Stimulated activated CD8-positive, alpha-beta memory T cell treated with anti-CD3 and anti-CD28 coated beads, Interleukin-2, amount 100 ng/mL, for 1 hour (primary cell): ENCODE measurements at places on chromosomes 4 and X.

GRCh38 chr4:2318476-2318875 lies 56.6 kb upstream of the MXD4 start:
- DNase-seq = no peak

- DNase-seq = no peak
These were observed 21.4 kb upstream of the CLGN start for GRCh38 chr4:140448830-140449229.

DNA sequence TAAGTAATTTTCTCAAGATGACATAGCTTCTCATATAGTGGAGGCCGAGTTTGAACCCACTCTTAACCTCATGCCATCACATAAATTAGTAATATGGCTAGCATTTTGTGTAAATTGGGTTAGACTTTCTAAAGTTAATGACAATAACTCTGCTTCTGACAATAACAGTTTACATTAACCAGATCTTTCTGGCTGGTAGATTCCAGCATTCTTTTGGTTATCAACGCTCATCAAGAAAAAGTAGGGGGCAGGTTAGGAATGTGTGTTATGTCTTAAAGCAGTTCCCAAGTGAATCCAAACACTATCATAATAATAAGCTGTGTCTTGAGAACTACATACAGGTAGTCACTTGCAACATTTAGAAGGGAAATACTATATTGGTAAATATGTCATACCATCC lies 162.5 kb downstream of the PRDM5 start:
- no peak for DNase-seq

- DNase-seq = no peak
These were observed 23.4 kb upstream of the ZFP42 start for GRCh38 chr4:187972135-187972534.

- no peak for DNase-seq
These were observed 148.0 kb upstream of the SLC7A11 start for GRCh38 chr4:138389976-138390685.

DNA sequence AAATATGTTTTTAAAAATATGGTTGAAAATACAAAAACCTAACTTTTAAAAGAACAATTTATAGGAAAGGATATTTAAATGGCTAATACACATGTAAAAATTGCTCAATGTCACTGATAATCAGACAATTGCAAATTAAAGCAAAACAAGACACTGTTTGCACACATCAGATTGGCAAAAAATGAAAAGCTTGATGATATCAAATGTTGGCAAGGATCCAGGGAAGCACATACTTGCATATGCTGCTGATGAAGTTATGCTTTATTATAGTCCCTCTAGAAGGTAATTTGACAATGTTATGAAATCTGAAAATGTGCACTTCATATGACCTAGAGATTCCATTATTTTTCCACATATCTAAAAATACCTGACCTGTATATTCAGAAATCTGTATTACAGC lies 45.7 kb upstream of the EPGN start:
- DNase-seq = no peak

- DNase-seq = no peak
These were observed 241.5 kb upstream of the ANKRD50 start for GRCh38 chr4:124954046-124954445.

DNA sequence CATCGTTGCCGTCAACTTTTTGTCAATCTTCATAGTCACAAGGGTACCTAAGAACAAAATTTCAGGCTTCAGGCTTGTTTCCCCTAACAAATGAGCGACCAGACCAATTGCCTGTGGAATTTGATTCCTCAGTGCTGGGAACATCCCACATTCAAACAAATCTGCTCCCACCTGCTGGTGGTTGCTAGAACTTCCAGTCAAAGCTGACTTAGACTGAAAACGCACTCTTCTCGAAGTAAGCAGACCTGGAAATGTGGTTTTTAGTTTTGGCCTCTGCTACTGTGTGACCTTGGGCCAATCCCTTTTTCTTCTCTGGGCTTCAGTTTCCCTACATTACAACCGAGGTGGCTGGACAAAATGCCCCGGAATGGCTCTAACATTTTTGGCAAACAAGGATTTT lies 1.8 kb upstream of the GABRQ start:
- DNase-seq = no peak

DNA sequence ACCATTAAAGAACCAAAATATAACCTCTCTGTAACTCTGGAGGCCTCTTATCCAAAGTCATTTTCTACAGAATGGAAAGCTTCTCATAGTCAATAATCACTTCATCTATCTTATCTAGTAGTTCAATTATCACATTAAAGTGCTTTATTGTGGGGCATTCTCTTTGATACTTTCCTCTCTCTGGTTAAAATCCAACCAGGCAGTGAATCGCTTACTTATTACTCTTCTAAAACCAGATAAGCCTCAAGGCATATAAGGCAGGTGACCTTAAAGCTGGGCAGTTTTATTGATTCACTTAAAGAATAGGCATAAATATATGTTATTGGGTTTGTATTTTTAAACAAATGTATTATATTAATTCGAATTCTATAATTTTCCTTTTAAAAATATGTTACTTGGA lies 2162.1 kb upstream of the TENM3 start:
- DNase-seq = no peak

DNA sequence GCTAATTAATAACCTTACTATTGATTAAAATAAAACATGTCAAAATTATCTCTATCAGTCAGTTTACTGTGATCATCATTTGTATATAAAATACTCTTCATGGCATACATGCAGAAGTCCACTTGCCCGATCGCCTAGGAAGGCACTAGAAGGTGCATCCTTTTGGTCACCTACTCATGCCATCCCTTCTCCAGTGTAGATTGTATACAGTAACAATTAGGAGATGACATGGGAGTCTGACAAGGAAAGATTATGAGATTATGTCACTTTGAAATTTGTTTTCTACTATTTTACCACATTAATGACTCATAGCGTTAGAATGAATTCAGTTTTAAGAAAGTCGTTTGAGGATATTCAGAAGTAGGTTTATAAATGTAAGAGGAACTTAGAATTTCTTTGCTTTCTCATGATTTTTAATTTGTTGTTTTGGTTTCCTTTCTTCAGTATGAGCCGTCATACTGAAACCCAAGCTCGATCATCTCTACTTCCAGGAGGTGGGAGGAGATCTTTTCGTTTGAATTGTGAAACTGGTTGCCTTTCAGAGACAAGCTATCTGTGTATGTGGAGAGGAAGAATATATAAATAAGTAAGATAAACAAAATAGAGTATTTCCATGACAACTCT lies 51.1 kb upstream of the UNC5C start:
- DNase-seq = no peak

GRCh38 chr4:130359542-130359941 lies 1263.6 kb downstream of the C4orf33 start:
- DNase-seq = no peak

DNA sequence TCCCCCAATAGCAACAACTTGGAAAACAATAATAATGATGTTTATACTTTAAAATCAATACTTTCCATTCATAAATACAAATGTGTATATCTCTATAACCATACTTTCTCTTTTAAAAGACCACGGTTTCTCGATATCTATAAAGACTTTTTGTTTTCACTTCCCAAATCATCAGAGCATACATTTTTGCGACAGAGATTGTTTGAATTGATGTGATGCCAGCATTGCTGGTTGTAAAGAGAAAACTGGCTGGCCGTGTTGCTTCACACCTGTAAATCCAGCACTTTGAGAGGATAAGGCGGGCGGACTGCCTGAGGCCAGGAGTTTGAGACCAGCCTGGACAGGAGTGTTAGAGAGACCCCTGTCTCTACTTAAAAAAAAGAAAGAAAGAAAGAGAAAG lies 77.6 kb upstream of the ZNF518B start:
- no peak for DNase-seq
